RKO (cell line): ENCODE measurements at places on chromosomes 6 and 20.
A peak's percentile ranks its signal among the peaks of the same experiment; 100 is the strongest.

- no peak for DNase-seq
These were observed 113.9 kb upstream of the TMEM170B start for GRCh38 chr6:11423667-11424066.

GRCh38 chr6:40700006-40700580 is 112.9 kb upstream of the LRFN2 start:
- no peak for DNase-seq

DNA sequence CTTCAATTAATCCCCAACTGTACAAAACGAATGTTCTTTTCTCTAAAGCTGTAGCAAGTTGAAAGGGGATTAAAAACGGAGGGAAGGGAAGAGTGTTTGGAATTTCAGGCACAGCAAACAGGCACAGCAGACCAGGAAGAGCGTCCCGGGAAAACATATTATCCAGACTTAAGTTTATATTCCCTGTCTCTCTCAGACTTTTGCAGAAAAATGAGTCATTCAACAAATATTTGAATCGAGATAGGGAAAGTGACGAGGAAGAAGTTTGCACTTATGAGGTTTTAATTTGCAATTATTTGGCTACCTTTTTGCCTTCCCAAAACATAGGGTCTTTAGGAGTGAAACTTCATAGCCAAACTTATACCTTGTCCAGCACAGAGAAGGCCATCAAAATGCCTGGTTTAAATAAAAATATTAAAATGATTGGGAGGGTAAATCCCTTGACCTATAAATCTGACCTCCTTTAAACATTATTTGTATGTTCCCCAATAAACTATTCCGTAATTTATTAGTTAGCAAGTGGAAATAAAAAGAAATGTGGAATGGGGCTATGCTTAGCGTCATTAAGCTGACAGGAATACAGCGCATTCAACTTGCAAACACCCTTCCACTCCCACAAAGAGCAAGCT is 16.0 kb downstream of the HFE start:
- peak; percentile 80 for DNase-seq

DNA sequence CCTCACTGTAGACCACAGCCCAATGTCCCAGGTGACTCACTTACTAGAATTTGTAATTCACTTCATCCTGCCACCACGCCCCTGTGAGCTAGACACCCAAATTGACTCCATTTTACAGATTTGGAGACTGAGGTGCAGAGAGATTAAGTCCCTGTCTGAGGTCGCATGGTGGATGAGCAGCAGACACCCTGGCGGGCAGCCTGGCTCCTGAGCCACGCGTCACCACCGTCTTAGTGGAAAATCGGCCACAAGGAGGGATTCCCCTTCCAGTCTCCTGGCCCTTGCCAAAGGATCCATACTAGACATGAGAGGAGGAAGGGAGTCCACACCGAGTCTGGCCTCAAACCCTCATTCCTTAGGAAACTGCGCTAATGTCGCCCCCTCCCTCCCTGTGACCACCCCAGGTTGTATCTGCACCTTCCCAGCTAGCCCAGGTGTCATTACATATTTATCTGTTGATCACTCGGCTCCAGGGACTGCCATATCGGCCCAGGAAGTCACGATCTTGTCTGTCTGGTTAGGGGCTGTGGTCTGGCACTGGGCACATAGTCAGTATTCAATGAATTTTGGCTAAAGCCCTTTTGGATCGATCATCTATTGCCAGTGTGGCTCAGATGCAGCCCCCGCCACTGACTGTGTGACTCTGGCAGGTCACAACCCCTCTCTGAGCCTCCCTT is 25.7 kb upstream of the PTGIS start:
- DNase-seq: no peak

GRCh38 chr6:35177157-35177556 is 36.0 kb upstream of the TCP11 start:
- peak; percentile 25 for DNase-seq

DNA sequence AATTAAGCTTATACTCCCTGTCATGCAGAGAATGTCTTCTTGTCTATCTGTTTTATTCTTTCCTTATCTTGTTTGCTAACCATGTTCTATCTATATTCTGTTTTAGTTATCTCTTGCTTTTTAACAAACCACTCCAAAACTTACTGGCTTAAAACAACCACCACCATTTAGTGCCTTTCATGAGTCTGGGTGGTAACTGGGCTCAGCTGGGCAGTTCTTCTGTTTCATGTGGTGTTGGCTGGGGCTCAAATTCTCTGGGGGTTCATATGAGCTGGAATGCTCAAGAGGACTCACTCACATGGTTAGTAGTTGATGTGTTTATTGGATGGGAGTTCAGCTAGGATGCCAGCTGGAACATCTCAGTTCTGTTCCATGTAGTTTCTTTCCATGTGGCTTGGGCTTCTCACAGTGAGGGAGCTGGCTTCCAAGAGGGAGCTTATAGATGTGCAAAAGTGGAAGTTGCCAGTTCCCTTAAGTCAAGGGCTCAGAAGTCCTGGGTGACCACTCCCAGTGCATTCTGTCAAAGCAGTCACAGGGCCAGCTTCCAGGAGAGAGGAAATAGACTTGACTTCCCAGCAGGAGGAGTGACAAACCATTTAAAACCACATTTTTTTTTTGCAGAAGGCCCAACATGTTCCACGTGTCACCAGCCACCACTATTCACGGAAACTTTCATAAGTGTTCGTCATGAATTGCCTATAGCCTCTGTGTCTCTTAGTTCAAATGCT is 70.4 kb downstream of the PLCB4 start:
- DNase-seq: no peak
